T1000 (cell line): ENCODE measurements at places on chromosomes 5 and 9.

GRCh38 chr9:132042324-132042723 lies 37.3 kb downstream of the MED27 start:
- peak; percentile 49 for DNase-seq

DNA sequence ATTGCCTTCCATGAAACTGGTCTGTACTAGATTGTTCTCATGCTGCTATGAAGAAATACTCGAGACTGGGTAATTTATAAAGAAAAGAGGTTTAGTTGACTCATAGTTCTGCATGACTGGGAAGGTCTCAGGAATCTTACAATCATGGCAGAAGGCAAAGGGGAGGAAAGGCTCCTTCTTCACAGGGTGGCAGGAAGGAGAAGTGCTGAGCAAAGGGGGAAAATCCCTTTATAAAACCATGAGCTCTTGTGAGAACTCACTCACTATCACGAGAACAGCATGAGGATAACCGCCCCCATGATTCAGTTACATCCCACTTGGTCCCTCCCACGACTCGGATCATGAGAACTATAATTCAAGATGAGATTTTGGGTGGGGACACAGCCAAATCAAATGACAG lies 163.2 kb downstream of the RFK start:
- no peak for DNase-seq

DNA sequence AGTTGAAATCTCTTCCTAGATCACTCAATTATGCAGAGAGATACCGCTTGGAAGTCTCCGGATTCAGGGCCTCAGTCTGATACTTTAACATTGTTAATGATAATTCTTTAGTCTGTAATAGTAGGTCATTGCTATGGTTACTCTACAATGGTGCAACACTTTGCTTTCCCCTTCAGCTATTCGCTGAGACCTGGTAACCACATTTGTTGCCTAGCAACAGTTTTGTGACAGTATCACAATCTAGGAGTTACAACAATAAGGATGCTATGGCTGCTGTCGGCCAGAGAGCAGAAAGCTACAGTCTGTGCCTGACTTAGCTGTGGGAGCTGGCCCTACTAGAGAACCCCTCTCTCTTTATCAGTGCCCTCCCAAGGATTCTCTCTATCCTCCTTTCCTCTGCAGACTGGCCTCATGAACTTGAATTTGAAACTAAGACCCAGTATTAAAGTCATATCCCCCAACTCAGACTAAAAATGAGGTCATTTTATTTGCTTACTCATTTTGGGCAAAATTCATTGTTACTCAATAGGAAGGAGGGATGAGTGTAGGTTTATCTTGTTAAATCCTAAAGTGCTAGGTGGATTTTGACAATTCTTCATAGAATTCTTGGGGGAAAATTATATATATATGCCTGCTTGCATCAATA lies 39.3 kb downstream of the NR2F1 start:
- DNase-seq: no peak

DNA sequence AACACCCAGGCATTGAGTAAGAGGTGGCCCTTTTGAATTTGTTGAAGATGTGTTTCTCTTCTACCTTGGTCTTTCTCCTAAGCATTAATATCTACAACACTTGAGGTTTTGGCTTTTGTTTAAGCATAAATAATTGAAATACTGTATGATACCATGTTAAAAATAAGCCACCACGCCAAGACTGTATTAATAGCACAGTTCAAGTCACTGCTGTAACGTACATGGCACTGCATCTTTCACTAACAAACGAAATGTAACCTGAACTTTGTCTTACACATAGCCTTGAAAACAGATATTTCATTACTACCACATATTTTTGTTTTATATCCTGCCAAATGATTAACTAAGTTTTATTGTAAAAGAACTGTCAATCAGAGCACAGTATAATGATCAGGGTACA lies 112.8 kb downstream of the MLLT3 start:
- DNase-seq: no peak

DNA sequence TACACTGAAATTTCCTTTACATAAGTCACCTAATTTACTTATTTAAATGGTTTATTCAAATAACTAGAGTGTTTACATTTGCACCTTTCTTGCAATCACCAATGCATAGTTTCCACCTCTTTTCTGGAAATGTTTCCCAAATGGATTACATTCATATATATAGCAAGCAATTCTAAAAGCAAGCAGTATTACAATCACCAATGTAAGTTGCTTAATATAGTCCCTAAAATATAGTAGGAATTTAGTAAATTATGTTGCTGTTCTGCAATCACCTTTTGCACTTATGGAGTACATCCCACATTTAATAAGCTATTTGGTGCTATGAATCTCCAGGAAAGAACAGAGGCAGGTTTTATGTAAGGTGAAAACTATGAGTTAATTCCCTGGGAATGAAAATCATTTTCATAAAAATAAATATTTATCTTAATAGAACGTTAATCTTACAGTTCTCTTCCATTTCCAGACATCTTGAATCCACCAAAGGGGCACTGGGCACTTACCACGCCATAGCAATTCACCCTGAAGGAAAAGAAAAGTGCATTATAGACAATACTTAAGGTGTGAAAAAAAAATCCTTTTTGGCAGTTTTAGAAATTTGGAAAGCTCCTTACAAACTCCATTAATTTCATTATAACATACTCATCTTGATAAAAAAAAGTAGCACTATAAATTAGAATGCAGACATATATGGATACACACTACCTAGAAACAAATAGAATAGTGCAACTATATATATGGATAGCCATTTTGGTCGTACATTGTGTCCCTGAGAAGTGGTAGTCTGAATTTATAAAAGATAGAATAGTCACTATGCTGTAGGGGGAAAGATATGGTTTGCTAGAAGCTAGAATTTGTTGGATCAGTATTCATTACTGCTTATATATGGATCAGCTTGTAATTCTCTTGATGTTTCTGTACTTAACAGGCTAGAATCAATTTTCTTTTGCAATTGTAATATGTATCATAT lies 47.1 kb downstream of the ALDH1A1 start:
- no peak for DNase-seq
